Effector memory CD4-positive, alpha-beta T cell (primary cell): ENCODE measurements at places on chromosomes 11 and 22.
A peak's percentile ranks its signal among the peaks of the same experiment; 100 is the strongest.

- H3K4me3 ChIP-seq, result no peak overlapping the region
- no peaks in the 10 kb centered on the region for H3K4me1 ChIP-seq
- no peaks in the 10 kb centered on the region for H3K36me3 ChIP-seq
- no peaks in the 10 kb centered on the region for H3K27me3 ChIP-seq
- no peak for DNase-seq
- no peak overlapping the region for H3K27ac ChIP-seq
Observed at GRCh38 chr11:26144291-26144690, 187.6 kb upstream of the ANO3 start.

- no peaks in the 10 kb centered on the region for H3K27me3 ChIP-seq
- H3K4me1 ChIP-seq, result no peaks in the 10 kb centered on the region
- no peak for DNase-seq
- H3K4me3 ChIP-seq, result no peak overlapping the region
- H3K36me3 ChIP-seq, result no peaks in the 10 kb centered on the region
Observed at GRCh38 chr22:46131151-46131587, 19.2 kb upstream of the PPARA start.

DNA sequence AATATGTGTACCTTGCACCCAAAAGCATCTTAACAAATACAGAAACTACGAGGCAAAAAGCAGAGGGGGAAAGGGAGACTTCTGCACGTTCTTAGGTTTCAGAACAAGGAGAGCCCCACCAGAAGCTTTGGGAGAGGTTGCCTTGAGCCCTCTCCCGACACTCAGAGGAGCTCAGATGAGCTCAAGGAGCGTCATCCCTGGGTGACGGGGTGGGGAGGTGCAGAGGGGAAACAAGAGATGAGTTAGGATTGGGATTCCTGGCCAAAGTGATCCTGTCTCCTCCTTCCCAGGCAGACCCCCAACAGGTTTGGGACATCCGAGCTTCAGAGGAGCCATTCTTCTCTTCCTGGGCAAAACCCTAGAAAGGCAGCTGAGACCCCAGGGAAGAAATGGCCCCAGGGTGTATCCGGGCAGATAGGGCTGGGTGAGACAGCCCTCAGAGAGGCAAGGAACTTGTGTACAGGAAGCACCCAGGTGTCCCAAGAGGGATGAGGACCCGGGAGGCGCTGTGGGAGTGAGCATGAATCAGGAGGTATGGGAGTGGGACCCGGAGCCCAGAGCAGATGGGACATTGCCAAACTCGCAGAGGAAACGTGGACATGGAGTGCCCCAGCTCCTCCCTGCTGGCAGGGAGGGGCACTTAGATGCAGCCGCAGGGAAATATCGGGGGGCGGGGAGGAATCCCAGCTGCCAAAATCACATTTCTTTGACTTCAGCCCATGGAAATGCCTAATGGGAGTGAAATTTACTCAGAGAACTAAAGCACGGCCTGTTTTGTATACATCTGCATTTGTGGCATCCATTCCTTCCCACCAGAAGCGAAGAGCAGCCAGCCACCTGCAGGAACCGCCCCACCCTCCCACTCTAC lies 12.4 kb downstream of the C1QTNF6 start:
- no peaks in the 10 kb centered on the region for H3K27me3 ChIP-seq
- no peaks in the 10 kb centered on the region for H3K4me1 ChIP-seq
- H3K4me3 ChIP-seq, result no peak overlapping the region
- H3K36me3 ChIP-seq, result no peaks in the 10 kb centered on the region
- H3K27ac ChIP-seq, result no peak overlapping the region

DNA sequence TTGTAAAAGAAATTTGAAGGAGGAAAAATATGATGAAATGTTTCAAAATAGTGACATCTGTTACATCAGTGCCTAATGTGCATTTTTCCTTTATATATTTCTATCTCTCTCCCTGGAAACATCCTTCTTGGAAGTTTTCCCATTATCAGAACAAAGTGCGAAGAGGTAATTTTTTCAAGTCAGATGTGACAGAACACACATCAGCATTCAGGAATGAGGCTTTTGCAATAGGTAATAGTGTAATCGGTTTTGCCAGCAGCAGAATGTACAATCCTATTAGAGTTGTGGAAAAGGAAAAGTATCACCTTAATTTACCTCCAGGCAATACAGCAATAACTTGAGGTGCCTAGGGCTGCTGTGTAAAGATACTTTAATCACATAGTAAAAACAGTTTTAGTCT lies 275.8 kb downstream of the FAT3 start:
- H3K4me1 ChIP-seq, result no peaks in the 10 kb centered on the region
- no peak for DNase-seq
- H3K36me3 ChIP-seq, result no peaks in the 10 kb centered on the region
- no peak overlapping the region for H3K4me3 ChIP-seq
- no peak overlapping the region for H3K27ac ChIP-seq

GRCh38 chr11:119589001-119589400 lies 140.0 kb downstream of the NECTIN1 start:
- DNase-seq, result no peak
- H3K27me3 ChIP-seq, result peaks cover 22% of the 10 kb centered on the region
- H3K4me1 ChIP-seq, result peaks cover 6% of the 10 kb centered on the region

- no peak overlapping the region for H3K4me3 ChIP-seq
- no peaks in the 10 kb centered on the region for H3K4me1 ChIP-seq
- no peaks in the 10 kb centered on the region for H3K27me3 ChIP-seq
- peaks cover 63% of the 10 kb centered on the region for H3K36me3 ChIP-seq
Observed at GRCh38 chr22:23264610-23265367, 84.5 kb downstream of the BCR start.

- H3K27me3 ChIP-seq, result no peaks in the 10 kb centered on the region
- DNase-seq, result peak; percentile 49
- H3K4me3 ChIP-seq, result no peak overlapping the region
- H3K27ac ChIP-seq, result no peak overlapping the region
- H3K36me3 ChIP-seq, result no peaks in the 10 kb centered on the region
Observed at GRCh38 chr11:44538375-44539054, 26.9 kb upstream of the CD82 start.

- no peaks in the 10 kb centered on the region for H3K4me1 ChIP-seq
- H3K27ac ChIP-seq, result no peak overlapping the region
- peaks cover 17% of the 10 kb centered on the region for H3K36me3 ChIP-seq
- no peak overlapping the region for H3K4me3 ChIP-seq
- DNase-seq, result no peak
Observed at GRCh38 chr11:93668171-93668570, 6.7 kb downstream of the CEP295 start.

GRCh38 chr11:5910540-5910939 lies 17.5 kb downstream of the OR52E5 start:
- no peaks in the 10 kb centered on the region for H3K4me1 ChIP-seq
- H3K36me3 ChIP-seq, result no peaks in the 10 kb centered on the region
- H3K27me3 ChIP-seq, result no peaks in the 10 kb centered on the region
- no peak overlapping the region for H3K4me3 ChIP-seq
- no peak for DNase-seq

- H3K27me3 ChIP-seq, result no peaks in the 10 kb centered on the region
- no peaks in the 10 kb centered on the region for H3K36me3 ChIP-seq
- DNase-seq, result no peak
- no peak overlapping the region for H3K4me3 ChIP-seq
Observed at GRCh38 chr11:108622341-108622740, 28.8 kb upstream of the EXPH5 start.

DNA sequence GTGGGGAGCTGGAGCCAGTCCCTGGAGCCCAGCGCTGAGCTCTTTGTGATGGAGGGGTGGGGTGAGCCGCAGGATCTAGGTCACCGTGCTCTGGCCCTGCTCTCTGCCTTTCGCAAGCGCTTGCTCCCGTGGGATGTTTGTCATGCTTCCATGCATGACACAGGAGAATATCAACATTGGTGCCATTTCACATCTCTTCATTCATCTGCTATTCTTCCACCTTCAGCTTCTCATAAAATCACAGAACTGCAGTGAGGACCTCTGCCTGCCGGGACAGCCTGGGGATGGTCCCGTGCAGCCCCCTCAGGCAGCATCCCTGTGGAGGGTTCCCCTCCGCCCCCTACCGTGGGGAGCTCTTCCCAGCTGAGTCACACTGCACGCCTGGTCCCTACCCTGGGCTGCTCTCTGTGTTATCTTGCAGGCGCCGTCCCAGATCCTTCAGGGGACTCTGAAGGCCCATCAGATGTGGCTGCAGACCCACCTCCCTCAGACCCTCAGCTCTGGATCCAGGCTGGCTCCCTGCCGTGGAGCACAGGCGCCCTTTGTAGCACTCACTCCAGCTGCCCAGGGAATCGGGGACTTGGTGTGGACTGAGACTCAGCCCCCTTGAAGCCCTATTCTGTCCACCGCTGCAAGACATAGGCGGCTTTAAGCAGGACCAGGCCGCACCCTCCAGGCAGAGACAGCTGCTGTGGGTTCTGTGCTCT lies 5.1 kb upstream of the SEPTIN5 start:
- H3K4me1 ChIP-seq, result no peaks in the 10 kb centered on the region
- no peak overlapping the region for H3K4me3 ChIP-seq
- H3K27ac ChIP-seq, result no peak overlapping the region
- H3K36me3 ChIP-seq, result no peaks in the 10 kb centered on the region

DNA sequence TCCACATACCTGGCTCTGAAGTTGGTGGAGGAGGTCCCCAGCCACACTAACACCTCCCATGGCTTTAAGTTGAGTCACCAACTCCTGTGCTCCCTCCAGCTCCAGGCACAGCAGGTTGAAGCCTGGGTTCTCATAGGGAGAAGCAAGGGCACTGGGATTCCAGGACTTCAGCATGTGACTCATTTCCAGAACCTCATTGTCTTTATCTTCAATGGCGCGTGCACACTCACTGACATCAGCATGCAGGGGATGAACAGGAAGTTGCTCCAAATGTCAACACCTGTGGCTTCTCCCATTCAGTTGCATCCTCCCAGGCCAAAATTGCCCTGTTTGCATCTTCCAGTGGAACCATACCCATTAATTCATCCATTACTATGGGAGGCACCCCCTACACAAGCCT lies 5.8 kb upstream of the UBQLNL start:
- H3K27ac ChIP-seq, result no peak overlapping the region
- H3K27me3 ChIP-seq, result no peaks in the 10 kb centered on the region
- no peak overlapping the region for H3K4me3 ChIP-seq
- H3K4me1 ChIP-seq, result no peaks in the 10 kb centered on the region
- H3K36me3 ChIP-seq, result no peaks in the 10 kb centered on the region
- no peak for DNase-seq

GRCh38 chr11:3969613-3970012 lies 114.1 kb downstream of the STIM1 start:
- H3K36me3 ChIP-seq, result no peaks in the 10 kb centered on the region
- H3K27ac ChIP-seq, result no peak overlapping the region
- H3K27me3 ChIP-seq, result no peaks in the 10 kb centered on the region
- no peak for DNase-seq

DNA sequence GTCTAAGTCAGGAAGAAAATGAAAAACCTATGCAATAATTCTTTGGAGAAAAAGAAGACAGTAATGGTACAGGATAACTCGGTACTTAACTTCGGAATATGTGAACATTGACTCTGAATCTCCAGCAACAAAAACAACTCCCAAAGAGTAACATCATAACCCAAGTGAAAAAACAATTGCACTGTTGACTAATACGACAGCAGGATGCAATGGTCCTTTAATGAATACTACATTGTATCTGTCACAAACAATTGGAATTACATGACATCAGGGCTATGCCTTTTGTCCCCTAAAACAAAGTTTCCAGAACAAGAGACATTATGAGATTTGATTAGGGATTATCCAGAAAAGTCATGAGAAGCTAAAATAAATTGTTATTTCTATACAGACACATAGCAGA lies 1065.9 kb downstream of the LRRC4C start:
- H3K36me3 ChIP-seq, result no peaks in the 10 kb centered on the region
- no peaks in the 10 kb centered on the region for H3K4me1 ChIP-seq
- H3K4me3 ChIP-seq, result no peak overlapping the region
- no peaks in the 10 kb centered on the region for H3K27me3 ChIP-seq
- no peak overlapping the region for H3K27ac ChIP-seq
- no peak for DNase-seq

DNA sequence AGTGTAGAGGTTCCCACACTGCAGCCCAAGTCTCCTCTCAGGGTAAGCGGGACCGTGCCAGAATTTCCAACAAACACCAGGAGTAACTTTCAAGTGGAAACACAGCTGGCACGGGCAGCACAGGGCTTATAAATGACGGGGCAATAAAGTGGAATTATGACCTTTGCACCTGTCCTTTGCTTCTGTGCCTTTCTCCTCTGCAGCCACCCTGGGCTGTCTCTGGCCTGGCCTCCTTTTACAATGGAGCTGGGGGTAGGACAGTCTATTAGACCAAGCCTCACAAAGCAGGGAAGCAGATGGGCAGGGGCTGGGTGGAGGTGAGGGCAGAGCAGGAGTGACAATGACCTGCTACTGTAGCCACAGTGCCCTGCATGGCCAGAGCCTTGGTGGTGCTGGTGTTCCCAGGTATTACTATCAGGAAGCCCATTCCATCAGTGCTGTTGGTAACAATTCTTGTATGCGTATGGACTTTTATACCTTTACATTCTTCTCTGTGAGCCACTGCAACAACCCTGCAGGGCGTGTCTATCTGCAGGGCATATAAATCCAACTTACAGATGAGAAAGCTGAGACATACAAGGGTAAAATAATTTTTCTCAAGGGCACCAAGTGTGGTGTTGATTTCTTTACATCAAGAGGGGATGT lies 387.8 kb downstream of the CTTN start:
- H3K4me1 ChIP-seq, result no peaks in the 10 kb centered on the region
- no peak for DNase-seq
- no peaks in the 10 kb centered on the region for H3K36me3 ChIP-seq
- H3K4me3 ChIP-seq, result no peak overlapping the region
- H3K27me3 ChIP-seq, result no peaks in the 10 kb centered on the region
- no peak overlapping the region for H3K27ac ChIP-seq

- no peak overlapping the region for H3K27ac ChIP-seq
- H3K27me3 ChIP-seq, result no peaks in the 10 kb centered on the region
- DNase-seq, result no peak
- no peaks in the 10 kb centered on the region for H3K4me1 ChIP-seq
- no peak overlapping the region for H3K4me3 ChIP-seq
- no peaks in the 10 kb centered on the region for H3K36me3 ChIP-seq
Observed at GRCh38 chr22:23514322-23515038, 65.6 kb downstream of the IGLL1 start.

DNA sequence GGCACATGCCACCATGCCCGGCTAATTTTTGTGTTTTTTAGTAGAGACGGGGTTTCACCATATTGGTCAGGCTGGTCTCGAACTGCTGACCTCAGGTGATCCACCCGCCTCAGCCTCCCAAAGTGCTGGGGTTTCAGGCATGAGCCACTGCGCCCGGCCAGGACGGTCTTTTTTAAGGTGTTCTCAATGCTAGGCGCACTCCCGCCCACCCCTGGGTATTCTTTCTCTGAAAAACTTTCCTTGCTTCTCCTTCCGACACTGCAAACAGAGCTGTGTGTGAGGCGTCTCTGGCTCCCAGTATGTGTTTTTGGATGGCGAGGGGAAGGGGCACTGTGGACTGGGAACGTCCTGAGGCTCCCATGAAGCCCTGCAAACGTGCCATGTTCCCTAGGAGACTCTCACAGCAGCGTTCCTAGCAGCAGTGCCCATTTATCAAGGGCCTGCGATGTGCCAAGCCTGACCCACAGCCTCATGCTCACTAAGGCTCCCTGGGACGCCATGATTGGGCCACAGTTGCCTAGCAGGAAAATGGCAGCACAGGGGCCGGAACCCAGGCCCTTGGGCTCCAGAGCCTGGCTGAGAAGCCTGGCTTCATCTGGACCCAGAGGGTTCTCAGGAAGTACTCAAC lies 2.4 kb upstream of the RASL10A start:
- H3K27ac ChIP-seq, result no peak overlapping the region
- H3K36me3 ChIP-seq, result no peaks in the 10 kb centered on the region
- H3K4me1 ChIP-seq, result peaks cover 16% of the 10 kb centered on the region
